KG1 (cell line): ENCODE measurements at places on chromosomes 3 and 15.

DNA sequence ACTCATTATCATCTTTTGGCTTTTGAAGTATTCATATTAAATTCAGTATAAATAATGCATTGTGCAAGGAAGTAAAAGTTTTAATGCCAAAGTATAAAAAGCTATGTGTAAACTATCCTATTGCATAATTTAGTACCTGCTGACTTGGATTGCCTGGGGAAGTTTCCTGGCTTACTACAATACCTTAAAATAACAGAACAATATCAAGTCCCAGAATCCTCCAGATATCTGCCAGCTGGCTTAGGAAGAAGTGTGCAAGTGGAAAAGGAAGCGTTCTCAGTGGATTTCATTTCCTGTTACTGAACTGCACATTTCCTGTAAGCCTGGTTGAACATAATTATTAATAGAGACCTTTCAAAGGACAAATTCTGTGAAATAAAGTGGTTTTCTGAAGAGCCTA lies 236.7 kb downstream of the ADAMTSL3 start:
- DNase-seq, result no peak

DNA sequence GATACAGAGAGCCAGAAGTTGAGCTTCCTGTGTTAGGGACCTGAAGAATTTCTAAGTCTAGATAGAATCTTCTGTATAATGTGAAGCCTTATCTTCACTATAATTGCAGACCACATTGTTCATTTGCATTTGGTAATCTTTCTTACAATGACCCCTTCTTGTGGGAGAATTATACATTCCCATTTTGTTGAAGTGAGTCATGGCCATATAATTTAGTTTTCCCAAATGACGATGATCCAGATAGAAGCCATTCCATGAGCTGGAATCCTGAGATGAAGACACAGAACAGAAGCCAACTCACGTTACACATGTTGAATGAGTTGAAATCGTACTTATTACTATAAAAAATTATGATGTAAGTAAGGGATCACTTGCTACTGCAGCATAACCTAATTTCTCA lies 187.8 kb downstream of the TUSC7 start:
- DNase-seq, result no peak

GRCh38 chr3:186261638-186262037 lies 100.4 kb downstream of the DGKG start:
- DNase-seq, result no peak

DNA sequence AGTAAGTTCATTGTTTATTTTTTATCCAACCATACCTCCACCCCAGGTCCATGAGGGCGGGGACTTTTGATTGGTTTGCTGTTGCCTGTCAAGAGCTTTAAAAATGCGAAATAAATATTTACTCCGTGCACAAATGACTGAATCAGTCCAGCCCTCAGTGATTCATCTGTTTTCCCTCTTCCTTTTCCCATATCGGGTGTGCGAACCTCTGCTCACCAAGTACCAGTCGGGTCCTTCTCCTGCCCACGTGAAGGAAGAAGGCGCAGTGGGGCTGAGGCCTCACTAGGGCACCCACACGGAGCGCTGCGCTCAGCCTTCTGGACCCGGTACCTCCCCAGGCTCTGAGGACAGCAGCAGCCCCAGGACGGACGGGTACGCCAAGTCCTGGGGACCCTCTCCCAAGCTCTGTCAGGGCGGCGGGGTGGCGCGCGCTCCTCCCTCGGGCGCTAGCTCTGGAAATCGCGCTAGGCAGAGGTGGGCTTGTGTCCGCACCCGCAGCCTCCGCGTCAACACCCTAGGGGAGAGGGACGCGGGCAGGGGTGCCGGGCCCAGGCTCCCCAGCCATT lies 70.5 kb upstream of the EPHB3 start:
- DNase-seq, result no peak

DNA sequence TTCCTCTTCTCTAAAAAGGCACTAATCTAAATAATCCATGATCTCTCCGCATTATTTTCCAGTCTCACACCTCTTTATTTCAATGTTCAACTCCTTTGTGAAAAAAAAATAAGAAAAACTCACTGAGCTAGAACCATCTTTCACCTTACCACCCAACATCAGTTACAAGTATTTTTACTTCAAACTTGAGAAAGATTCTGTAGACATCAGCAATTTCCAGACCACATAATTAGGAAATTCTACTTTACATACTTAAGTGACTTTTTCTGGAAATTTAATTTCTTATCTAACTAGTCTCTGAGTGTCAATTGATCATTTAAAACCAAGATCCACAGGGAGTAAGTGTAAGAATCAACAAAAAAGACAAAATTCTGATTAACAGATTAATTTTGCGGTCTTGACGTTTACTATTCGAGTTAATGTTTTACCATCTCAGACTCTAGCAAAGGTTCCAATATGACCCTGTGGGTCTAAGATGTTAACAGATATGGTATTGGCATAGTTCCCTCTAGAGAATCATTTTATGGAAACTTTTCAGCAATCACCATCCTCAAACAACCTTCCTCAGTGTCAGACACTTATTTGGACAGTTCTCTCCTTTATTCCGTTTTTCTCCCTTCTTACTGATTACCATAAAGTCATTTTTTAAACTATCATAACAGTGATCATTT lies 5.1 kb downstream of the ATP13A3 start:
- DNase-seq, result no peak

GRCh38 chr3:72265256-72266015 lies 480.5 kb upstream of the PROK2 start:
- DNase-seq, result no peak

GRCh38 chr15:90037511-90037860 lies 36.4 kb downstream of the ZNF710 start:
- no peak for DNase-seq

DNA sequence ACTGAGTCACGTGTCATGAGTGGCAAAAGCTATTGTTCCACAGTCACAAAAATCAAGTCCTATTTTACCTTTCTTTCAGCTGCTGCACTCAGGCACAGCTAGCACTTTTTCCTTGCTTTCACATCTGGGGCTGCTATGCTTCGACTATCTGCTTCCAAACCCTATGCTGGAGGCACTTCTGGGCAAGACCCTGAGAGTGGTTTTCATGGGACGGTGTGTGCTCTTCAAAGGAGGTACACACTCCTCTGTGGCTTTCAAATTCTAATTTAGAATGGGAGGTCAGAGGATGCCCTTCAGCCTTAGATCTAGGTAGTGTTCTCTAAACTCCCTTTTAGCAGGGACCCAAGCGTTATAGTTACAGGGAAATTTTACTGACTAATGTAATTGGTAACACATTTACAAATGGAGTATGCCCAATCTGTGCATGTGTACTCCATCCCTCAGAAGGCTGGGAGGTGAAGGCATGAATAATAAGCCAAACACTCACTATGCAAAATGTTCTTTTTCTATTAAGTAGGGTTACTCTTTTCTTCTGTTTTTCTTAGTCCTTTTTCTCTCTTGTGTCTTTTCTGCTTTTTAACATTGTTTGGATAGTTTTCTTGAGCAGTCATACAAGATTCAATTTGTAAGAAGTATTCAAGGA lies 188.3 kb downstream of the LSAMP start:
- DNase-seq, result no peak

GRCh38 chr3:109702252-109702651 lies 364.9 kb upstream of the DPPA4 start:
- DNase-seq, result no peak

DNA sequence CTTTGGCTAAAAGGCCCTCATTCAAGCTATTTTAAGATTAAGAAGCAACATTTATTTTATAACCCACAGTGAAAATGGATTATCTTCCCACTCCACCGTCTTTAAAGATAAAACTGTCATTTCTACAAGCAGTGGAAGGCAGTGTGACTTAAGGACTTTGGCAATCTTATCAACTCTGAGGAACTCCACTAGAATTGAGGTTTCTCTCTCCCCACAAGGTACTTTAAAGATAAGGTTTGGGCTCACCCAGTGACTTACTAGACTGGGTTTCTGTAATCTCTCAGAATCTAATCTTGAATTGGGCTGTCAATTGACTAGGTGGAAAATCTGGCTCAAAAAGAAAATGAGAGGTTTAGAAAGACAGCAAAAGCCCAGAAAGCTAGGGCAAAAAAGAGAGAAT lies 21.7 kb downstream of the ZNF385D start:
- DNase-seq, result no peak

DNA sequence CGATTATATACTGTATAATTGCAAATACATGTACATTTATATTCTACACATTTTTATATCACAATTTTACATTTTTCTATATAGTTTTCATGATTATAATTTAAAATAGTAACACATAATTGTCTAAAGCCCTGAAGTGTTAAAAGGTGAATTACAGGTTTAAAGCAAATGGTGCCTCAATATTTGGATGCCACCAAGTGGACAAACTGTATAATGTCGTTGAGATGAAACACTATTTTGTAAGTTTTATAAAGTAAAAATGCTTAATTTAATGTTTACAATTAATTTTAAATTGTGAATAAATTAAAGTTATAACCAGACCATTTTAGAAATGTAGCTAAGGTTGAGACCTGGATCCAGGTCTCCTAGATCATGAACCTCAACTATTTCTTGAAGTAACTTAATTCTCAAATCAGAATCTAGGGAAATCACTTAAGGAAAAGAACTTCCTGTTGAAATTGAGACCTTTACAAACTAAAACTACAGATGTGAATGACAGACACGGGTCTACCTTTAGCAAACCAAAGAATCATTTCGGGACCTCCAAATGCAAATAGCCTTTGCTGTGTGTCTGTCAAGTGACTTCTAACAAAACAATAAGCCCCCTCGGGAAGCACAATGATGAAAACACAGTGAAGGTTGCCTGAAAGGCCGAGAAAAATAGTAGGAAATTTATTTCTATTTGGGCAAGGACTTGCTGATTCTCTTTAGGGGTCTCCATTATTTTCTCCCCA lies 37.8 kb downstream of the EHHADH start:
- DNase-seq, result no peak

DNA sequence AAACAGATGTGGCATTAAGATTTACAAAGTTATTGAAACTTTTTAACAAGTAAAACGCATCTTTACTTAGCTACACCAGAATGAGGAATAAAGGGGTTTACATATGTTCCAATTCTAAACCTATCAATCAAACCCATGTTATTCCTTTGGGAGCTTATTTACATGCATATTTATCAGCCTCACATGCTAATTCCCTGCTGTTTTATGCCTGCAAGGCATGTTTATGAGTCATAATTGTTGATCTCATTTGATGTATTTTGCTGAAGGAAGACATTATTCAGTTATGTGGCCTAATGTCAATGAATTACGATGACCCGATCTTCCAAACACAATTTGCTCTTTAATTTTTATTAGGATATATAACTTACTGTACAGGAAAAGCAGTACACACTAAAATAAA lies 272.9 kb downstream of the TBC1D5 start:
- DNase-seq, result no peak

DNA sequence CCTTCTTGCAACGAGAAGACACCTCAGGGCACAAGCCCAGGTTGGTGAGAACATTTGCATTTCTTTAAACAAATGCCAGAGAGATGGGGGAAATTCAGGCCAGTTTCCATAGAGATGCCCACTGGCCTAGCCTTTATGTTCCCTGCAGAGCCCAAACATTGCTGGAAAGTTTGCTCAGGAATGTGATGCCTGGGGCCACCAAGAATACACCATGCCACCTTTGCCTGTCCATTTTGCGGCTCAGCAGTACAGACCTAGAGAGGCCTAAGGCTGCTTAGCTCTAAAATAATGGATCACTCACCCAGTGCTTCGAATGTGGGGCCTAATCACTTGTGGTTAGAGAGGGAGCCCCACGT lies 210.0 kb downstream of the RPLP1 start:
- DNase-seq, result no peak

DNA sequence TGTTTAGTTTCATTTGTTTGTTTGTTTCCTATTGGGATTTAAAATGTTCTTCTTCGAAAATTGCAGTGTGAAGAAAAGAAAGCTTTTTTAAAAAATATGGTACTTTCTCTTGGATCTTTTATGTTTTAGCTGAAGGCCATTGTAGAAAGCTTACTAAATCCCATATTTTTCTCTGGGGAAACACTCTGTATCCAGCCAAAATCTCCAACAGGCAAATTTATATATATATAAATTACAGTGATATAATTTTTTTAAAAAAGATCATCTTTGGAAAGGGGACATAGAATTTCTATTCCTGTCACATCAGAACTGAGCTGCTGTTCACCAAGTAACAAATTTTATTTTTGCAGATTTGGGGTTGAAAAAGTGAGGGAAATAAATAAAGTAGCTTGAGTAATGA lies 19.6 kb upstream of the EPHA3 start:
- DNase-seq, result no peak

DNA sequence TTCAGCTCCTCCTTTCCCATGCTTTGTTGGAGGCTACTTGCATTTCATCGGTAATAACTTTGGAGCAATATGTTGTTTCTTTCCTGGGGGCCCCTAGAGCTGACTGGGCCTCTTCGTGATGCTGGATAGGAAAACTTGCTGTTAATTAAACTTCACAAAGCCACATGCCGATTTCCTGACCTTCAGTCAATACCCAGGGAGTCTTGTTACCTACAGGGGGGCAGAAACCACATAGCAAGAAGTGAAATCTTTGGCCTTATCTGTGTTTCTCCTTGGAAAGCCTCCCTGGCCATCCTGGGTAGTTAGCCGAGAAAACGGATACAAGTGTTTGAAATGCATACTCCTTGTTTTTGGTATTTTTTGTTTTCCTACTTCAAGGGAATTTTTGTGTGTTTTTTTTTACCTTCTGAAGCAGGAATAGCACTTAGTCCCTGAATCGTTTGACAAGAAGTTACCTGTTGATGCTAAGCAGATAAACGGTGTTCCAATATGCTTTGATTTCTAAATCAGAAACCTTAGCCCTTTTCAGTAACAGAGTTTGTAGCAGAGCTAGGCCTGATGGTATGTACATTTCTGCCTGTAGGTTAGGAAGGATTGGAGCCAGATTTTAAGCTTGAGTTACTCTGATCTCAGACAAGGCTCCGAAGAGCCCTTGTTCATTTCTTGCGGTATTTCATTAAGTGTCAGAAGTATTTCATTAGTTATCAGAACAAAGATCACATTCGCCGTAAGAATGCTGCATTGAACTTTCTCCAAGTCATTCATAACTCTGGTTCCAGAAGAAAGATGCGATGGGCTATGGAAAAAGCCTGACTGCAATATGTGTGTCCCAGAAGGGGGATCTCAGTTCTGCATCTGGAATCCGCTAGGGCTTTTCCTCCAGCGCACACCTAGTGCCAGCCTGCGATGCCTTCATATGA lies 111.5 kb downstream of the THSD4 start:
- no peak for DNase-seq

DNA sequence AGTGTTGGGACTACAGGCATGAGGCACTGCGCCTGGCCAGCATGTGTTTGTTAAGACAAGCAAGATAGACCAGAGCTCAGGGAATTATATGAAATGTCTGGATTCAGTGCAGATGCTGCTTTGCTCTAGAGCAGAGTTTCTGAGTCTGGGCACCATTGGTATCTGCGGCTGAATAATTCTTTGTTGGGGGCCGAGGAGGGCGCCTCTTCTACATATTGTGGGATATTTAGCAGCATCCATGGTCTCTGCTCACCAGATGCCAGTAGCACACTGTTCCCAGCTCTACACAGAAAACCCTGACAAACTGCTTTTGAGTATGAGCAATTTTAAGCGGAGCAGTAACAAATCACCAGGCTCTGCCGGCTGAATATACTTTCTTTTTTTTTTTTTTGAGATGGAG lies 3.6 kb upstream of the LDHAL6B start:
- DNase-seq, result no peak
